Frontal cortex (tissue), 4 donors: ENCODE measurements at places on chromosomes 7 and 10. TPM values are rescaled to one million over a fixed set of nuclear protein-coding genes. Genes with fewer than 3 reads are reported as not detected.

STEAP1 gene
- 0.82 TPM for total RNA-seq

ANKRD1 gene
- total RNA-seq = not detected

GPR85 gene
- 257 TPM for total RNA-seq

- DNase-seq = no peak
Measured at GRCh38 chr10:120999868-121000267, 148.7 kb downstream of the WDR11 start.

DNA sequence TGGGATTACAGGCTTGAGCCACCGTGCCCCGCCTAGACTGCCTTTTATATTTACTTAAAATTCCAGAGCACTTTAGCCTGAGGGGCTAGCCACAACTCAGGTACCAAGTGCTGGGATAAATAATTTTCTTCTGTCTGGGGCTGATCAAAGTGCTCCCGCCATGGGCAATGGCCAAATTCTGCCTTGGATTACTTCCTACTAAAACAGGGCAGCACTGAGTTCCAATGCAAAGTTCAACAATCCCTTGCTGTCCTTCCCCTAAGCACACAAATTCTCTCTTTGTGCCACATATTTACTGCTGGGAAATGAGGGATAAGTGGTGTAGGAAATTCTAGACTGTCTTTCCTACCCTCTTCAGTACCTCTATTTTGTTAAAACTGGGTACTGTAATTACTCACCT lies 34.4 kb upstream of the ZNF92 start:
- no peak for DNase-seq
